ENCODE measurements at places on chromosomes 3 and 15.

DNA sequence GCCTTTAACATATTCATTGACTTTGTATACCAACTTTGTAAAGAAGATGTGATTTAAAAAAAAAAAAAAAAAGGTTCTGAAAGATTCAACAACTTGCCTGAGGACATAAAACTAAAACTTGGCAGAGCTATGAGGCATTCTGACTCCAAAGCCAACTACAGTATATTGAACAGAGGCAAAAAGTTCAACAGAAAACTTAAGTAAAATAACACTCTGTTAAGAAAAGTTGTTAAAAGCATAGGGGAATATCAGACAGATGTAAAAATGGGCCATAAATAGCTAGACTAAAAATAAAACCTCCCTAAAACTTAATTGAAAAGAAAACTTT, 23.4 kb downstream of the GOLIM4 start:
- DNase-seq: no peak

DNA sequence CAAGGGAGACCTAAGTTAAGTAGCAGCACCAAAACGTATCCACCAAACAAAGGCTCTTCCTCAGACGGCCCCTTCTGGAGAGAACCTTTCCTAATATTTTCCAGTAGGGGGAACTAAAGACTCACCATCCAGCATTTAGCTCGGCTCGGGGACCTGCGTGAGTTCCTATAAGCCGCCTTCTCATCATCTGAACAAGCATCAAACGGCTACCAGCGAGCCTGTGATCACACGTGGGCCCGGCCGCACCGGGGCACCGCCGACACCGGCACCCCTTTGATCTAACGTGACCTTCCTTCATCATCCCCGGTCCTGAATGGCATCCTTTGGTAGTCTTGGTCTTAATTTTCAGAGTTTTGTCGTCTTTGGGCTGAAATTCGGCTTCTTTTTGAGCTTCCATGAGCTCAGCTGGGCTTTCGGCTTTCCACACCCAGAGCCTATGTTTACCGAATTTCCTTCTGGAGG, 1.4 kb upstream of the ROBO2 start:
- DNase-seq: no peak

- DNase-seq: no peak
Measured at GRCh38 chr3:15728766-15729165, 69.0 kb downstream of the ANKRD28 start.

DNA sequence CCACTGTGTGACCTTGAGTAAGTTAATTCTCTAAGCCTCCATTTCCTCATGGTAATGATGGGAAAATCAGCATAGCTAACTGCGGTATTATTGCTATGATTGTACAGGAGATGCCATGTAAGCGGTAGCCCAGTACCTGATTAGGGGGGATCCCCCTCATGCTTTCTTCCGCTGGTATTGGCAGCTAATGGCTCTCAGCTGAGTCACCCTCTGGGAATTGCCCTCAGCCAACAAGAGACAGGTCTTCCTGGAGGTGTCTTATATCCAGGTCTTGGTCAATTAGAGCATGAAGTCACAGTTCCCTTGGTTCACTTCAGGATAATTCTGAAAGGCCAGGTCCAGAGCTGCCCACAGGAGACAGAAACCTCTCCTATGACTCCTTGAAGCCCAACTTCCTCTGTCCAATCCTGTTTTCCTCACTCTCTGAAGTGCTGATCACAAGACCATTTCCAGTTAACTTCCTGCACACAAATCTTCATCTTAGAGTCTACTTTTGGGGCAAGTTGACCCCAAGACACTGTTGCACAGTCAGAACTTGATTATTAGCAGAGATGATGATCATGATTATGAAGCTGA, 724.7 kb upstream of the ZNF385D start:
- no peak for DNase-seq

DNA sequence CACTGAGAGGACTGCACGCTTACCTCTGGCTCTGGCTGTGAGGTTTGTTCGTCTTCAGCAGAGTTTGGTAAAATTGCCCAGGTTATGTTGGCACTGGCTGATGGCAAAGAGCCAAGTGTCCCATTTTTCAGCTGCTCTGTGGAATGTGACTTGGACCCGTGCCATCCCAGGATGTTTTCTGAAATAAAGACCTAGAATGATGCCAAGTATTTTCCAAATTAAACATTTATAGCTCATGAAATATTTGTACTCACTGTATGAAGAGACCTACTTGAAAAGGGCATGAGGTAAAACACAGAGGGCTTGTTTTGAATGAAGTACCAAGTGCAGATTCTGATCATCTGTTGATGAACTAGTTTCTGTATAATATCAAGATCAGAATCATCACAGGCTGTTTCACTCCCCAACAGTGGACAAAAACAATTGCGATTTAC, 200.5 kb downstream of the STT3B start:
- DNase-seq: no peak

DNA sequence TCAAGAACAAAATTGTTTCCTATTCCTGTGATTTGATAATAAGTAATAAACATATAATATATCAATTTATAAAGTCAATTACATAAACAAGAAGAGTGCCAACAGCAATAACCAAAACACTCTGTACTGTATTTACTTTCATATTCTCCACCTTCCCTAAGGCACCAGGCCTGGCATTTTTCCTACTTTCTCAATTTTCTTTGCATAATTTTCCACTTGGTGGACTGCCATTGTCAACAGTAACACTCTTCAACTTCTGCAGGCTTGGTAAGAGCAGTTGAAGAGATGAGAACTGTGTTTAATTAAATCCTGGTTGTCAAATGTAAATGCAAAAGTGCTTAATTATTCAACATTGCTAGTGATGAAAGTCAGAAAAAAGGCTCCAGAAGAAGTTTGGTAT, 229.8 kb upstream of the PLSCR5 start:
- no peak for DNase-seq

DNA sequence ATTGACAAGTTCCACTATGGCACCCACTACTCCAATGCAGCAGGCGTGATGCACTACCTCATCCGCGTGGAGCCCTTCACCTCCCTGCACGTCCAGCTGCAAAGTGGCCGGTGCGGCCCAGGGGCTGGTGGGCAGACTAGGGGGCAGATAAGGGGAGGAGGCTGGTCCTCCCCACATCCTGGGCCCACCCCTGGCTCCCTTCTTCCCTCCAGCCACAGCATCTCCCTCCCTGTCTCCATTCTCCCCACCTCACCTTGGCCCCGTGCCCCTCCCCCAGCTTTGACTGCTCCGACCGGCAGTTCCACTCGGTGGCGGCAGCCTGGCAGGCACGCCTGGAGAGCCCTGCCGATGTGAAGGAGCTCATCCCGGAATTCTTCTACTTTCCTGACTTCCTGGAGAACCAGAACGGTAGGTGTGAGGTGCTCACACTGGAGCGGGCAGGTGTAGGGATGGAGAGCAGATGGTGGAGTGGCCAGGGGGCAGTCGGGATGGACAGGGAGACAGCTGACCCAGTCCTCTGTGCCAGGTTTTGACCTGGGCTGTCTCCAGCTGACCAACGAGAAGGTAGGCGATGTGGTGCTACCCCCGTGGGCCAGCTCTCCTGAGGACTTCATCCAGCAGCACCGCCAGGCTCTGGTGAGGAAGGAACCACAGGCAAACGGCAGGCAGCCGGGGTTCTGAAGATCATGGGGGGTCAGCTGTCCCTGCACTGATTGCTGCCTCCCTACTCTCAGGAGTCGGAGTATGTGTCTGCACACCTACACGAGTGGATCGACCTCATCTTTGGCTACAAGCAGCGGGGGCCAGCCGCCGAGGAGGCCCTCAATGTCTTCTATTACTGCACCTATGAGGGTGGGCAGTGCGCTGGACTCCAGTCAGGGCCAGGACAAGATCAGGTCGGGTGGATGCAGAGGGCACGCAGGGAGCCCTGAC, 26.0 kb downstream of the NBEAL2 start:
- no peak for DNase-seq

Data from T-helper 2 cell treated with Interferon-gamma antibody and Interleukin-4, amounts not matched to agents 5 μg/mL and 100 μg/mL, for 36 hours (primary cell).